ENCODE measurements at places on chromosomes 5 and 9.

GRCh38 chr5:159928122-159928909 lies 12.0 kb downstream of the ADRA1B start:
- DNase-seq, result no peak

GRCh38 chr5:28499766-28500290 lies 1461.4 kb upstream of the CDH9 start:
- DNase-seq, result no peak

GRCh38 chr9:16032799-16033198 lies 480.0 kb downstream of the CCDC171 start:
- DNase-seq, result no peak

DNA sequence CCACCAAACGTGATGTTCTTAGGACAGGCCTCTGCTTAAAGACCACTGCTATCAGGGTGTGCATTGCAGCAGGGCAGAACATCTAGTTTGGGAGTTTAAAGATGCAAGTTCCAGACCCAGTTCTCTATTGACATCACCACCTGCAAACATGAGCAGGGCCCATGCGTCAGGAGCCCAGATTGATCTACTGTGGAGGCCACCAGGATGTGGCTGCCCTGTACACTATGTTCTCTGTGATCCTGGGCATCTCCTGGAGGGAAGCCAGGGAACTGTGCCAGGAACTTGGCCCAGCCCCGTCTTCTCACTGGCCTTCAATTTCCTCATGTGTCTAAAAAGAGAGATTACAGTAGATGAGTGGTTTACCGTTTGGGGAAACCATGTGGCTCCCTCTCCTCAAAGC lies 87.1 kb downstream of the PDE6A start:
- DNase-seq, result peak; percentile 64

Measured in smooth muscle cell of the brain vasculature (primary cell).